ENCODE measurements at places on chromosomes 2 and 18.

DNA sequence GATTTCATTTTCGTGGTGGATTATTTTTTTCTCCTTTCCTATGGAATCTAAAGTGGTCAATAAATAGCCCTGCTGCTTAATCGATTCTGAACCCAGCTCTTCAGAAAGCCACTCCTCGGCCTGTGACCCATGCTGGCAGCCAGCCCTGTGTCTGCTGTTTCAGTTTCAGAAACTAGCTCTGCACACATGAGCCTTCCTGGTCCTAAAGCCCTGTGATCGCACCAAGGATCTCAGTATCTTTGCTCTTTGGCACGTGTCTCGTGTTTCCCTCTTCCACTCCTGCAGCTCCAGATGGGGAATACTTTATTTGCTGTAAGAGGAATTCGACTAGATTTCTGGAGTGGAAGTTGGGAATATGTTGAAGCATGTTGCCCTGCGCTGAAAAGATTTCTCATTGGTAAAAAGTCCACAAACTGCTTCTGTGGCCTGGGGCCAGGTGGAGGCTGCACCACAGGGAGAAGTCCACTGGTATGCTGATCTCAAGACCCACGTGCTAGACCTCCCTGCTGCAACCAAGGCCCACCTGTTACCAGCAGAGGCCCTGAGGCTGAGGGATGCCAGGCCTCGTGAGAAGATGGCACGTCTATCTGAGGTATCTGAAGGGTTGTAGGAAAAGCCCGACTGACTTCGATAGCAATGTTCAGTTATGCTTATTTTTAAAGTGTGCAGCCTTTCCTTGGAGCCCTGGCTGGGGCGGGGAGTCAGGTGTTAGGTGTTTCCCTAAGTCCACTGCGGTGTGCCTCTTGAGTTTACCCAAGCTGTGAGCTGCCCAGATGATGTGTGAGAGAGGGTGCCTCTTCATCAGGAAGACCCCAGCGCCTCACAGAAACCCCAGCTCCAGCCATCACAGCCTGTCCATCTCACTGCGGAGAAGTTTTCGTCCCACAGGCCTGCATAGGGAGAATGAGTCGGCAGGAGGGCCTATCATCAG, 33.6 kb upstream of the CELF4 start:
- no peak for DNase-seq

DNA sequence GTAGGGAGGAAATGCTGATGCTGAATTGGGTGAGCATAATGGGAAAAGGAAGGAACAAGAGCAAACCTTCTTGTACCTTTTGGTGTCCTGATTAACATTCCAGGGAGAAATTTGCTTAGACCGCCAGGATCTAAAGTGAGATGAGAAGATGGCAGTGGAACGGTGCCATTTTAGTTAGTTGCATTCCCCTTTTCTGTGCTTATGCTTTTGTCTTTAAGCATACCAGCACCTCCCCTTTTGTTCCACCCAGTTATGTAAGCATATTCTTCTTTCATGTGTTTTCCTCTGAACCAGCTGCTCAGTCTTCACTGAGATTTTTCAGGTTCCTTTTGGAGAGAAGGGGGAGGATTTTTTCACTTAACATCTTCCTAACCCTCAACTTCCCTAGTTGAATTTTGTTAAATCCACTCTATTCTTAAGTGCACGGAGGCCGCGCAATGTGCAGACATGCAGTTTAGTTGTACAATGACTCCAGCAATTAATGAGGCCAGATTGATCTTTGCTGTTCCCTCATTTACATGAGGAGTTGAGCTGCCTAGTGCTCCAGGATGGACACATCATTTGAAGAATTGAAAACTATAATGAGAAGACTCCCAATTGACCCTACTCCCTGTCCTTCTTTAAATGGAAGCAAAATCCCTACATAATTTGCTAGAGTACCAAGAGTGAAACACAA, 73.9 kb downstream of the MAP4K4 start:
- no peak for DNase-seq

- no peak for DNase-seq
These were observed 49.2 kb upstream of the NEMP2 start for GRCh38 chr2:190583507-190584337.

- peak; percentile 53 for DNase-seq
These were observed 125.8 kb downstream of the NETO1 start for GRCh38 chr18:72742002-72742401.

- DNase-seq = no peak
These were observed 368.8 kb downstream of the NUP35 start for GRCh38 chr2:183493040-183493439.

DNA sequence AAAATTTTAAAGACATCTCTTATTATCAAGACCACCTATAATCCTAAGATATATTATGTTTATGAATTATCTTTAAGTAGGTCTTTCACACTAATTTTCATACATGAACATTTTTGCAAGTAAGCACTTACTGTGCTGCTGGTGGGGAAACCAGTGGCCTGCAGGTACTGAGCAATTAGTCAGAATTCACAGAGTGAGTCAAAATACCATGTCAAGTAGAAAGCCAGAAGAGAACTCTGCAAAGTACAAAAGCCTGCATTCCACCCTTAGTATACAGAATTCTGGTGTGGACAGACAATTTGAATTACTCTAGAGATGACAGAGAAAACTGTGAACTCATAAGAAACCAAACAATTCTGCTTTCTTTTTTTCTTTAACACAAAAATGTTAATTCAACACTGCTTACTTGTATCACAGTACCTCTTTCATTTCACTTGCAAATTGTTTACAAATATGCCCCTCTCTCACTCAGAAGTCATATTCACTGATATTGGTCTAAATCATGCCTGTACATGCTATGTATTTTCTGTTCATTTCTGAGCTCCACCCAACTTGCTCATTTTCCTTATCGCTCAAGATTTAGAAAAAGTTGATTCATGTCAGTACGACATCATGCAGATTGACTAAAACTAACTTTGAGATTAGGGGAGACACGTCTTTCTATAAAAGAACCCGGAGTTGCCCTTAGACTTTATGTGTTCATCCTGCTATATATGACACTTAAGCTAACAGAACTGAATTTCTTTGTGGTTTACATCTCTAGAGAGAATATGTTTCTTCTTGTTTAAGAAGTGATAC, 182.9 kb downstream of the IKZF2 start:
- DNase-seq = peak; percentile 3

- DNase-seq = peak; percentile 97
These were observed 146.3 kb upstream of the CTAGE1 start for GRCh38 chr18:22564036-22564435.

DNA sequence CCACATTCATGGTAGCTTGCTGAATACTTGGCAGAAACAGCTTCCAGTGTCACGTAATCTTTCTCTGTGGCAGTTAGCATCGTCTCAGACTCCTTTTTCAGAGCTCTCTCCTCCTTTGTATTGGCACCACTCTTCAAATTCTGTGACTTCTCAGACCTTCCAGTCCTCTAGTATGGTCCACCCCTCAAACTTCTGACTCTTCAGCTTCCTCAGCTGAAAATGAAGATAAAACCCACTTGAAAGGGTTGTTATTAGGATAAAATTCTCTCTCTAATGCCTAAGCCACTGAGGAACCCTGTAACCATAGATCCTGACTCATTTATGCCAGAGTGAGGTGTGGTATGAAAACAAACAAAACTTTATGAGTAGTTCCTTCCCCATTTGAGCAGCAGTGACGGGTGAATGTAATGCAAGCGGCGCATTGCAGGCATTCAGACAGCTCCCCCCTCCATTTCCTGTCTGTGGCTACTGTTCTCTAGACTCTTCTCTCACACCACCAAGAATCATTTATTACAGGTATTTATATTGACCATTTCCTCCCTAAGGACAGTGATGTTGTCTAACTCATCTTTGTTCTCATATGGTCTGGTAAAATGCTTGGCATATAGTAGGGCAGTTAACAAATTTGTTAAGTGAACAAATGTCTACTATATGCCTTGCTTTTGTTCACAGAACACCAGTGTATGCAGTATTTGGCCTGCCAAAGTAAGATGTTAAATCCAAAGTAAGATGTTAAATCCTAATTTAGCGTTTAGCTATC, 35.3 kb downstream of the GALNT1 start:
- peak; percentile 68 for DNase-seq

DNA sequence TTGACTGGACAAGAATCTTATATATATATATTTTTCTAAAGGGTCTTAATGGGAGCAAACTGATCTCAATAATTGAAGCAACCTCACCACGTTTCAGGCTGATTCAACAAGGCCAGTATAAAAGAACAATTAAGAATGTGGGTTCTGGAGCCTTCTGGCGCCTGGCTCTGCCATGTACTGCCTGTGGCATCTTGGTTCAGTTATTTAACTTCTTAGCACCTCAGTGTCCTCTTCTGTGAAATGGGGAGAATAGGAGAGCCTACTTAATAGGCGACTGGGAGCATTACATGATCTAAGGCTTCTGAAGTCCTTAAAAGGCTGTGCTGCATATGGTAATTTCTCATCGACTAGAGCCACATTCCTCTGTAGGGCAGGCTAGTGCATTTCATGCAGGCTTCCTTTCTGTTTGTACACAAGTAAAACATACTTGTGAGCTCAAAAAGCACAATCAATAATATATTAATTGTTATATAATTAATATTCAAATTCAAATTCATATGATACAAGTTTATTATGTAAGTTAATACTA, 118.4 kb upstream of the LYPD1 start:
- DNase-seq = no peak

DNA sequence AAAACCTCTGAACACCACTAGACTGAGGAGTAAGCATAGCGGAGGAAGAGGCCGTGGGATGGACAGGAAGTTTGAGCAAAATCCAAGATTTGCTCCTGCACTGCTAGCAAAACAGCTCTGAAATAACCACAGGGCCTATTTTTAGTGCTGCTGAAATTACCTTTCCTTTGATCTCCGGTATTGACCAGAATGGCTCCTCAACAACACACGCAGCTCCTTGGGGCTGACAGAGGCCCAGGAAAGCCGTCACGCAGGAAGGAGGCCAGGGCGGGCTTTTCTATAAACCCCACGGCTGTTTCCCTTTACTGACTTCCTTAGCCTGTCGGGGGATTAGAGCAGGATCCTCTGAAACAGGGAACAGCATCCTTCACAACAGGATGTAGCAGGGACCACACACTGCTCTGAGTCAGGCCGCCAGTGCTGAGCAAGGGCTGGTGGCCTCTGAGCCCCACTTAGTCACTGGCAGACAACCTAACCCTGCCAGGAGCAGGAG, 80.8 kb upstream of the LCLAT1 start:
- DNase-seq = no peak

GRCh38 chr2:86468162-86469033, 27.2 kb downstream of the KDM3A start:
- DNase-seq = no peak

GRCh38 chr18:48621240-48621639, 82.4 kb downstream of the CTIF start:
- peak; percentile 86 for DNase-seq

DNA sequence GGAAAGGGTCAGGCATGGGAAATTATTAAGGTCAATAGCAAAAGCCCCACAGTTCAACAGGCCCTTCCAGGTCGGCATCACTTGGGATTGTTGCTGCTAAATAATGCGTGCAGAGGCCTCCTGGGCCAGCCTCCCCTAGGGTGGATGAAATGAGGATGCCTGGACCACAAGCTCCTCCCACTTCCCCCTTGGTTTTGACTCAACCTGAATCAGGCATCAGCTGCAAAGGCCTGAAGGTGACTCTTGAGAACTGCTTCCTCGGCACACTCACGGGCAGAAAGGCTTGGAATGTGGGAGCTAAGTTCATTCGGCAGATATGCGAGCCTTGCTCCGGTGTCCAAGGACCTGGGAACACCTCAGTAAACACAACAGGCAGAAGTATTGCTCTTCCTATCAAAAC, 69.3 kb downstream of the MBP start:
- peak; percentile 88 for DNase-seq

GRCh38 chr18:53796040-53796729, 428.3 kb downstream of the MBD2 start:
- DNase-seq = peak; percentile 68

DNA sequence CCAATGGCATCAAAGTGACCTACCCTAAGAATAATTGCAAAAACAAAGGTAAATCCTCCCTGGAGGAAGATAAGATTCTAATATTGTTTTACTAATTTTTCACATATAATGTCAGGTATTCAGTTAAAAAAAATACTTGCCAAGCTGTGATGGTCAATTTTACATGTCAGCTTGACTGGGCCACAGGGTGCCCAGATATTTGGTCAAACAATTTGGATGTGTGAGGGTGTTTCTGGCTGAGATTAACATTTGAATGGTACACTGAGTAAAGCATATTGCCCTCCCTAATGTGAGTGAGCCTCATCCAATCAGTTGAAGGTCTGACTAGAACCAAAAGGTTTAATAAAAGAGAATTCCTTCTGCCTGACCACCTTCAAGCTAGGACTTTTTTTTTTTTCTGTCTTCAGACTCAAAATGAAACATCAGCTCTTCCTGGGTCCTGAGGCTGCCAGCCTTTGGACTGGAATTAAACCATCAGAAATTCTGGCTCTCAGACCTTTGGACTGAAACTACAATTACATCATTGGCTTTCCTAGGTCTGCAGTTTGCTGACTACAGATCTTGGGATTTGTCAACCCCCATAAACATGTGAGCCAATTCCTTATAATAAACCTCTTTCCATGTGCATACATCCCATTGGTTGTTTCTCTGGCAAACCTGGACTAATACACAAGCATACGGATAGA, 65.4 kb downstream of the LDAH start:
- DNase-seq = no peak

GRCh38 chr2:15560140-15560987, 770 bp downstream of the NBAS start:
- DNase-seq = no peak

- no peak for DNase-seq
These were observed 147.6 kb downstream of the CCBE1 start for GRCh38 chr18:59549503-59550173.

- DNase-seq = no peak
These were observed 56.0 kb downstream of the ROCK2 start for GRCh38 chr2:11288431-11288830.

- no peak for DNase-seq
These were observed 24.6 kb upstream of the DAW1 start for GRCh38 chr2:227846831-227847230.

- no peak for DNase-seq
These were observed 65.6 kb downstream of the POLR1A start for GRCh38 chr2:86039963-86040655.

DNA sequence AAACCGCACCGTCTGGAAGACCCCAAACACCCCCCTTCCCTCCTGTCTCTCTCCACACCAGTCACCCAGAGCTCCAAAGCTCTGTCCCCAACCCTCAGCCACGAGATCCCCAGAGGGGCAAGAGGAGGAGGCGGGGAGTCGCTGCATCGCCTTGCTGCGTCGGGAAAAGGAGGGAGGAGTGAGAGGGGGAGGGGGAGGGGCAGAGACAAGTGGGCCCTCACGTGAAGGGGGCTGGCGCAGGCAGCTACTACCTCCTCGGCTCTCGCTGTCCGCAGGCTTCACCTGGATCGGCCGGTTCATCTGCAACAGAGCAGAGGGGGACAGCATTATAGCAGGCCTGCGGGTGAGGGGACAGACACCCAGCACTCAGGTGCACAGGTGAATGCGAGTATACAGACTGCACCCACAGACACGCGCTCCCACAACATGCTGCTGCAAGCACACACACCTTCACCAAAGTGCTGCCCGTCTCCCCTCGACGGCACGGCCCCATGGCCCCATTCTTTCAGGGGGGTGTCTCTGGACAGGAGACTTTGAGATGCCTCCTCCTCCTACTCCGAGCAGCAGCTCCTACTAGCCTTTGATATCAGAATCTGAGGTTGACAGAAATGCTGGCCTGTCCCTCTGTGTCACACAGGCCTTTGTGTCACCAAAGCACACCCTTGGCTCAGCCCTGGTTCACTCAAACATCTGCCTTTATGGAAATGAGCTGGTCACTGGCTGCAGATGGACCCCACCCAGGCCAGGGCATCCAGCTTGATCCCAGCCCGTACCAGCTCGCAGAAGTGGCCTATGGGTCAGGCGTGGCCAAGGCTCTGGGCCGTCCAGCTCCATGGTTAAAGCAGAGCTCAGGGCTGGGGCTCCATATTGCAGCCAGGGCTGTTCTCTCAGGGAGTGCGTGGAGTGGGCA, 243.8 kb downstream of the CELF4 start:
- no peak for DNase-seq

Data from NCI-H226 (cell line).